Mesothelial cell of epicardium (in vitro differentiated cells): ENCODE measurements at places on chromosomes 4 and X.

- no peak overlapping the region for H3K27ac ChIP-seq
- no peaks in the 10 kb centered on the region for H3K27me3 ChIP-seq
- no peak overlapping the region for H3K4me3 ChIP-seq
- no peaks in the 10 kb centered on the region for H3K4me1 ChIP-seq
- DNase-seq = no peak
- no peaks in the 10 kb centered on the region for H3K36me3 ChIP-seq
These were observed 119.3 kb downstream of the ADAMTS3 start for GRCh38 chr4:72449705-72450104.

- H3K27me3 ChIP-seq = peaks cover 12% of the 10 kb centered on the region
- H3K36me3 ChIP-seq = no peaks in the 10 kb centered on the region
- H3K4me3 ChIP-seq = no peak overlapping the region
- H3K4me1 ChIP-seq = peaks cover 2% of the 10 kb centered on the region
These were observed 39.4 kb upstream of the IRF2 start for GRCh38 chr4:184513802-184514120.

DNA sequence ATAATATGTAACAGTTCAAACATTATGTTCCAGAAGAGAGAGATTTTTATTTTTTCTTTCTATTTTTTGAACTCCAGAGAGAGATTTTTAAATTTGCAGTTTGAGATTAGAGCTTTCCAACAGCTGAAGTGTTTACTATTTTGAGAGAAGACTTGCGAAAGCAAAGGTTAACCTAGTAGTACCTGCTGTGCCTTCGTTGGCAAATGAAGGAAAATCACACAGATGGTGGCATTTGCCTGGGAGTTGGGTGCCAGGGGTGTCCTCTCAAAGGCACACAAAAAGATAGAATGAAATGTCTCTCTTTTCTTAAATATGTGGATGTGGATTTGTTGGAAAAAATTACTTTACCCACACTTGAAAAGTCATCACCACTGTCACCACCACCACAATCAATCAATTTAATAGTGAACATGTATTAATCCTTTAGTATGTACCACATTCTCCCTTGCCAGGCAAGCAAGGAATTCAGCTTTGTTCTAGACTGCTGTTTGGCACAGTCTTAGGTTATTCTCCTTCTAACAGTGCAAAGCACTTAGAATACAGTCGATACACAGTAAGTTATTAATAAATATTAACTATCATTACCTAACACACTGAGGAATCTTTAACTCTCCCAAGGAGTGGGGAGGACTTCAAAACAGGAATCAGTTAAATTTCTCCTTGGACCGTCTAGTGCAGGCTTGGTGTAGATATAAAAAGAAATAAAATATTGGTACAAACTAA lies 838.2 kb upstream of the FTHL17 start:
- no peak overlapping the region for H3K4me3 ChIP-seq
- no peak for DNase-seq
- H3K27ac ChIP-seq = no peak overlapping the region
- H3K36me3 ChIP-seq = no peaks in the 10 kb centered on the region

DNA sequence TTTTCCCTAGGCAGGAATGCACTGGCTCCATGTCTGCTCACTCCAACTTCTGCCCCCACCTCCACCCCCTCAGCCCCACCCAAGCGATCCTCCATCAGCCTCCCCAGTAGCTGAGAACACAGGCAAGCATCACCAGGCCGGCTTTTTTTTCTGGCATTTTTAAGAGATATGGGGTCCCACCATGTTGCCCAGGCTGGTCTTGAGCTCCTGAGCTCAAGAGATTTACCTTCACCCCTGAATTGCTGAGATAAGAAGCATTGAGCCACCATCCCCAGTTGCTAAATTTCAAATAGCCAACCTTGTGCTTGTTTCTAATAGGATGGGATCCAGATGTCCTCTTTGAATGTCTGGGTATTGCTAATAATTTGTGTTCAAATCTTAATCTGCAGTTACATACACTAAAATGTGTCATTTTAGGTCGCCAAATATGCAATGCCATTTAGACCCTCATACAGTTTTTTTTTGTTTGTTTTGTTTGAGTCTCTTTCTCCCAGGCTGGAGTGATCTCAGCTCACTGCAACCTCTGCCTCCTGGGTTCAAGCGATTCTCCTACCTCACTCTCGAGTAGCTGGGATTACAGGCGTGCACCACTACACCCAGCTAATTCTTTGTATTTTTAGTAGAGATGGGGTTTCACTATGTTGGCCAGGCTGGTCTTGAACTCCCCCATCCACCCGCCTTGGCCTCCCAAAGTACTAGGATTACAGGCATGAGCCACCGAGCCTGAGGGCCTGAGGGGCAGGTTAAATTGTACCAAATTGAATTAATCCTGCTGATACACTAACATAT lies 8.8 kb downstream of the LARP7 start:
- H3K4me3 ChIP-seq = no peak overlapping the region
- DNase-seq = no peak
- H3K36me3 ChIP-seq = peaks cover 11% of the 10 kb centered on the region
- H3K27ac ChIP-seq = no peak overlapping the region
- no peaks in the 10 kb centered on the region for H3K27me3 ChIP-seq
- no peaks in the 10 kb centered on the region for H3K4me1 ChIP-seq

DNA sequence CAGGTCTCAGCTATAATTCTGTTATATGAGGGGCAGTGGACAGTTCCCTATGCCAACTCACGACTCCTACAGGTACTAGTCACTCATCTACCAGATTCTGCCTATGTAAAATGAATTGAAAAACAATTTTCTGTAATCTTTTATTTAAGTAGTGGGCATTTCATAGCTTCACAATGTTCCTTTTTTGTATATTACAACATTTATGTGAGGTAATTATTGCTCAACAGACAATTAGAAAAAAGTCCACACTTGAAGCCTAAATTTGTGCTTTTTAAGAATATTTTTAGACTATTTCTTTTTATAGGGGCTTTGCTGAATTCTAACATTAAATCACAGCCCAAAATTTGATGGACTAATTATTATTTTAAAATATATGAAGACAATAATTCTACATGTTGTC lies 20.4 kb downstream of the EREG start:
- no peaks in the 10 kb centered on the region for H3K27me3 ChIP-seq
- H3K27ac ChIP-seq = no peak overlapping the region
- no peak for DNase-seq
- no peaks in the 10 kb centered on the region for H3K36me3 ChIP-seq
- H3K4me3 ChIP-seq = no peak overlapping the region
- H3K4me1 ChIP-seq = no peaks in the 10 kb centered on the region

GRCh38 chr4:1058198-1058996 lies 47.0 kb downstream of the FGFRL1 start:
- H3K36me3 ChIP-seq = no peaks in the 10 kb centered on the region
- no peak for DNase-seq
- no peak overlapping the region for H3K27ac ChIP-seq
- H3K4me1 ChIP-seq = no peaks in the 10 kb centered on the region
- no peak overlapping the region for H3K4me3 ChIP-seq

- H3K27me3 ChIP-seq = no peaks in the 10 kb centered on the region
- H3K27ac ChIP-seq = no peak overlapping the region
These were observed 68.7 kb upstream of the PGM2 start for GRCh38 chr4:37757761-37758160.

DNA sequence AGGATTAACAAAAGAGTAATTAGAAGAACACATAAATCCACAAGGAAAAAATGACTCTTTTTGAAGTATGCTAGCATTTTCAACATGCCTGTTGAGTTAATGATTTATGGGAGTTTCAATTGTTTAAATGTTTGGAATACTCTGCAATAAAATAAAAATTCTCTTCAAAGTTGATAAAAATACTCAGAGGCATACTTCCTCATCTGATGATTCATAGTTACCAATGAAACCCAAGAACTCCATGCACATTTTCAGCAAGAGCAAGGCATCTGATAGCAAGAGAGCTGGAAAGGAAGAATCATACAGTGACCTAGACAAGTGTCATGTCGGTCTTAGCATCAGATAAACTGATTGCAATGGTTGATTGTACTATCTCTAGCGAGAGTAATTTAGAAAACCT lies 443.7 kb upstream of the ATOH1 start:
- DNase-seq = no peak
- H3K36me3 ChIP-seq = no peaks in the 10 kb centered on the region
- H3K4me3 ChIP-seq = no peak overlapping the region
- H3K27ac ChIP-seq = no peak overlapping the region
- H3K27me3 ChIP-seq = peaks cover 4% of the 10 kb centered on the region

GRCh38 chrX:153708415-153708814 lies 15.8 kb downstream of the BCAP31 start:
- peaks cover 10% of the 10 kb centered on the region for H3K36me3 ChIP-seq
- peak overlapping the region; percentile 6 for H3K27ac ChIP-seq
- no peak overlapping the region for H3K4me3 ChIP-seq
- H3K4me1 ChIP-seq = peaks cover 3% of the 10 kb centered on the region

DNA sequence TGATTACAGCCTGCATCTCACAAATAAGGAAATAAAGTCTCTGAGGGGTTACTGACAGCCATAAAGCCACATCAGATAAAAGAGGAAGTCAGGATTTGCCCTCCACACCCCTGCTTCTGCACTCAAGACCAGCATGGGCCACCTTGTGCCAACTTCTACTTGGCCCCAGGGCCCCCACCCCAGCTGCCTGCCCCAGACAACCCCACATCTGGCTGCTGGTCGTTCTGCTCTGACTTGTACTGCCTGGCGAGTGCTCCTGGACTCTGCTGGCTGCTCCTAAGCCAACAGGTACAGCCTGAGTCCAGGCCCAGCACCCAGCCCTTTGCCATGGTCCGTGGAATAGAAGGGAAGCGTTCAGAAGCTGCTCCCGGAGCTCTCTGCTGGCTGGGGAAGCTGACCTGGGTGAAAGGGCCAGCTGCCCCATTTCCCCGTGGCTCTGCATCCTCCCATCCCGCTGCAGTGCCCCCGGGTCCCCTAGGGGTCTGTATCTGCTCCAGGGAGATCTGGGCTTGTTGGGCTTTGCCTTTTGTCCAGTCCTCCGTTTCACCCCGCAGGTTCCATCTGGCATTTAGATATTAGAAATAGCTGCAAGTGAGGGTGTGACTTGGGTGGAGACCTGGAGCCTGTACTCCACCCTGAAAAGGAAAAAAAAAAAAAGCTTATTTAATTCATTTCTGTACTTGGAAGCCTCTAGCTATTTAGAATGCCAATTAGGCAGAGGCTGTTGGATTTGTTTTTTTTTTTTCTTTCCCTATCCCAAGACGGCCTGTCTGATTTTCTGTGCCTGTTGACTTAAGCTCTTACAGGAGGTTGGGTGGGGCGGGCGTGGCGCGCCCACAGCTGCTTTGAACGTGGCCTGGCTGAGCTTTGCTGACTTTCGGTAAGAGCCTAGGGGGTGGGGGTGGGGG lies 194.7 kb downstream of the PTTG2 start:
- no peaks in the 10 kb centered on the region for H3K36me3 ChIP-seq
- peaks cover 31% of the 10 kb centered on the region for H3K4me1 ChIP-seq
- H3K27me3 ChIP-seq = peaks cover 21% of the 10 kb centered on the region
- no peak overlapping the region for H3K27ac ChIP-seq
- H3K4me3 ChIP-seq = no peak overlapping the region

DNA sequence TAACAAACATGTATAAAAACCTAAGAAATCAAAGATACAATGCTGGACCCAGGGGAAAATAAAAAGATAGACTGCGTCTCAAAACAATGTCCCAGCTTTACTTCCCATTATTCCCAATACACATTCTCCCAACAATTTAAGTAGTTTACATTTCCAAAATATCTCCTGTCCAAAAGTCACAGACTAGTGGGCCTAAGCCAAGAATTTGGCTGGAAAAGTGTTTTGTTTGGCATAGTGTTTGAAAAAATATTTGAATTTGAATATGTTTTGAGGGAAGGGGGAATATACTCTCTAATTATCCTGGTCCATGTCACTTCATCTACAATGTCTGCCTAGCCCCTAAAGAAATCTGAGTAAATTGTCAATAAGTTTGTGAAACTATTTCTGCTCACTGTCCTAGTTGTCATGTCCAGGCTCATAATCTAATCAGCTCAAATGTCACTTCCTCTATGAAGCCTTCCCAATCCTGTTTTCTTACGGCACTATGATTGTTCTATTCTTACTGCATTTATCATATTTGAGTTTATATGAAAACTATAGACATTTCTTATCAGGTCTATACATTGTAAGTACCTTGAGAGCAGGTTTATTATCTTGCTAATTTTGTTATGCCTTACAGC lies 74.4 kb downstream of the SEC24D start:
- H3K4me3 ChIP-seq = no peak overlapping the region
- no peaks in the 10 kb centered on the region for H3K27me3 ChIP-seq
- H3K36me3 ChIP-seq = peaks cover 15% of the 10 kb centered on the region
- peaks cover 76% of the 10 kb centered on the region for H3K4me1 ChIP-seq
- peak overlapping the region; percentile 74 for H3K27ac ChIP-seq
- DNase-seq = no peak

DNA sequence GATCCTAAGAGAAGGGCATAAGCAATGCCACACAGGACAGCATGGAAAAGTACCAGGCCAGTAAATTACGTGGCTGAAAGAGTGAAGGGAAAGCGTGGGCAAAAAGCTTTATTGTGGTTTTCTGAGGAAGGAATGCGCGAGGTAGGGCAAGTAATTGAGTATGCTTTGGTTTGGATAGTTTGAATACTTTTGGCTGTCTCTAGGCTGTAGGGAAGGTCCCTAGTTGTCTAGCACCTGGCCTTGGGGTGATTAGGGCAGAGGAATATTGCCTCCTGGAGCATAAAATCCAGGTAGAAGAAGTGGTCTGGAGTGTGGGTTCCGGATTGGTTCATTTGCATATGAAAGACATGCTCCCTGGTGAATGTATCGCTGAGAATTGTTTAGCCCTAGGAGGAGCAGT lies 46.4 kb upstream of the NALF2 start:
- H3K4me3 ChIP-seq = no peak overlapping the region
- H3K4me1 ChIP-seq = no peaks in the 10 kb centered on the region
- H3K27me3 ChIP-seq = no peaks in the 10 kb centered on the region
- DNase-seq = no peak
- no peak overlapping the region for H3K27ac ChIP-seq

- peaks cover 37% of the 10 kb centered on the region for H3K4me1 ChIP-seq
- no peaks in the 10 kb centered on the region for H3K27me3 ChIP-seq
- no peak overlapping the region for H3K27ac ChIP-seq
- H3K4me3 ChIP-seq = no peak overlapping the region
- H3K36me3 ChIP-seq = no peaks in the 10 kb centered on the region
- no peak for DNase-seq
These were observed 82.6 kb upstream of the HS3ST1 start for GRCh38 chr4:11511321-11511720.

DNA sequence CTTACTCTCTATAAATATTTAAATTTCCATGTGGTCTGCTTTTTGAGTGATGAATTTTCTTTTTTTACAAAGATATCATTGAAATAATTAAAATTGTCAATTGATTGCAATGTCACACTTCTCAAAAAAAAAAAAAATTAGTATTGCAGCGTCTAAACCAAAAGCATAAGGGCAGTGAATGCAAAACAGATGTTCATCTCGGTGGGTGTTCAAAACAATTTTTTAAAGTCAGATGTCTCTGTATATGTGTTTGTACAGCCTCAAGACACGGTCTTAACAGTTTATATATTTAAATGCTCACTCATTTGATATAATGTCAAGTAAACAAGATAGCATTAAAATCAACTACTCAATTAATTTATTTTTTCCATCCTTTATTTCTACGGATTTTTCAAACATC lies 52.3 kb downstream of the PALLD start:
- peaks cover 57% of the 10 kb centered on the region for H3K4me1 ChIP-seq
- H3K27me3 ChIP-seq = no peaks in the 10 kb centered on the region
- H3K27ac ChIP-seq = peak overlapping the region; percentile 87
- no peak overlapping the region for H3K4me3 ChIP-seq
